ENCODE measurements at places on chromosomes 3 and 15. TPM values are rescaled to one million over a fixed set of nuclear protein-coding genes. Genes with fewer than 3 reads are reported as not detected.

GRCh38 chr3:78368636-78369345 lies 1328.9 kb downstream of the ROBO2 start:
- no peaks in the 10 kb centered on the region for H3K36me3 ChIP-seq
- H3K4me3 ChIP-seq, result no peak overlapping the region
- no peak for DNase-seq
- no peak overlapping the region for H3K27ac ChIP-seq

GRCh38 chr3:40546816-40547215 lies 22.1 kb downstream of the ZNF621 start:
- no peaks in the 10 kb centered on the region for H3K27me3 ChIP-seq
- no peaks in the 10 kb centered on the region for H3K36me3 ChIP-seq
- DNase-seq, result no peak
- H3K27ac ChIP-seq, result no peak overlapping the region

DNA sequence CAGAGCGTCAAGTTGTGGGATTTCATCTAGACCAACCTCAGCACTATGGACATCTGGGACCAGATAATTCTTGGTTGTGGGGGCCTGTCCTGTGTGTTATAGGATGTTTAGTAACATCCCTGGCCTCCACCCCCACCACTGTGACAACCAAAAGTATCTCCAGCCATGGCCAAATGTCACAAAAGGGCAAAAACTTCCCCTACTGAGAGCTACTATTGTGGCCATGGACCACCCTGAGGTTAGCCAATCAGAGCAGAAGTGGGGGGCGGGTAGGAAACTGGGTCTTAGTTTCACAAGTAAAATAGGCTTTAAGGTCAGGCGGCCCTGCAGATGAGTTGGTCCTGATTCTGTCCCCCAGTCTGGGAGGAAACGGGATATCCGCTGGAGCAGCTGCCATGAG lies 25.4 kb downstream of the KIF7 start:
- DNase-seq, result no peak
- H3K36me3 ChIP-seq, result peaks cover 88% of the 10 kb centered on the region
- H3K4me1 ChIP-seq, result no peaks in the 10 kb centered on the region
- H3K27ac ChIP-seq, result no peak overlapping the region
- no peaks in the 10 kb centered on the region for H3K27me3 ChIP-seq

DNA sequence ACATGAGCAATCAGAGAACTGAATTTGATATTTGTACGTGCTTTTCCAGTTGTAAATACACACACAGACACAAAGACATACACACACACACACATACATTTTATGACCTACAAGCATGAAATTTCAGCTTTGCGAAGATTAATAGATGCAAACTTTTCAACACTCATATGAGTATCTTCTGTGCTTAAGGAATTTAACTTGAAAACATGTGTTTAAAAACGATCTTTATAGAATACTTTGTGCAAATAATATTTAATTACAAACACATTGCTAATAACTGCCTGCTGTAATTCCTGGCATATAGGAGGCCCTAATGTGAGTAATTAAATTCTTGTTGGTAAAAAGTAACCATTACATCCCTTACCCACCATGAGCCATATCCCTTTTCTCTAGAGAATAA lies 107.7 kb upstream of the PLSCR5 start:
- no peak overlapping the region for H3K27ac ChIP-seq
- no peaks in the 10 kb centered on the region for H3K4me1 ChIP-seq
- DNase-seq, result no peak
- H3K27me3 ChIP-seq, result no peaks in the 10 kb centered on the region

DNA sequence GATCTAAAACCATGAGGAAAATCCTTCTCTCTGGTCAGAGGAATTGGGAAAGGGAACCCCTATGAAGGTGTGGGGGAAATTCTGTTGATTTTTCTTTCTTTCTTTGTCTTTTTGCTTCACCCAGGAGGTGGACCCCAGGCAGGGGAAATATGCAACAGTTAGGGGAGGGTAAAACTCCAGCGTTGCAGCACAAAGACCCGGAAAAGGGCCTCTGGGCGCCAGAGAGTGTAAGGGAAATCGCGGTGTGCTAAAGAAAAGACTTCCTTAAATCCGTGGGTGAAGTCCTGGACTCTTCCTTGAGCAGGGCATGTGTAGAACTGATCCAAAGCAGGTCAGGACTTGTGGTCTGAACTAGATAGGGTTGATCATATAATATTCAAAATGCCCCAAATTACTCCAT lies 11.1 kb upstream of the TBC1D21 start:
- H3K27ac ChIP-seq, result no peak overlapping the region
- H3K27me3 ChIP-seq, result peaks cover 3% of the 10 kb centered on the region
- H3K4me1 ChIP-seq, result no peaks in the 10 kb centered on the region

- no peak overlapping the region for H3K4me3 ChIP-seq
- no peaks in the 10 kb centered on the region for H3K4me1 ChIP-seq
- H3K27me3 ChIP-seq, result no peaks in the 10 kb centered on the region
- no peak overlapping the region for H3K27ac ChIP-seq
- peak; percentile 54 for DNase-seq
These were observed 945.6 kb downstream of the MCTP2 start for GRCh38 chr15:95176794-95177577.

GRCh38 chr15:85960381-85960780 lies 119.3 kb upstream of the AGBL1 start:
- peaks cover 4% of the 10 kb centered on the region for H3K4me1 ChIP-seq
- DNase-seq, result no peak
- H3K27ac ChIP-seq, result no peak overlapping the region
- H3K27me3 ChIP-seq, result no peaks in the 10 kb centered on the region

The HRH1 gene
- total RNA-seq, result 0.04 TPM

The ADGRG7 gene
- total RNA-seq, result not detected

The SERPINI2 gene
- total RNA-seq, result not detected

The LRRIQ4 gene
- total RNA-seq, result 0.20 TPM

The VGLL3 gene
- total RNA-seq, result 77.4 TPM

The PP2D1 gene
- total RNA-seq, result not detected

The PATL2 gene
- not detected for total RNA-seq
